ENCODE measurements at places on chromosomes 4 and X.

GRCh38 chrX:76920607-76921006 lies 493.1 kb downstream of the MAGEE1 start:
- no peak for DNase-seq

GRCh38 chr4:187444061-187444460 lies 551.5 kb upstream of the ZFP42 start:
- no peak for DNase-seq

- no peak for DNase-seq
These were observed 23.0 kb downstream of the GABRA3 start for GRCh38 chrX:152428120-152428519.

DNA sequence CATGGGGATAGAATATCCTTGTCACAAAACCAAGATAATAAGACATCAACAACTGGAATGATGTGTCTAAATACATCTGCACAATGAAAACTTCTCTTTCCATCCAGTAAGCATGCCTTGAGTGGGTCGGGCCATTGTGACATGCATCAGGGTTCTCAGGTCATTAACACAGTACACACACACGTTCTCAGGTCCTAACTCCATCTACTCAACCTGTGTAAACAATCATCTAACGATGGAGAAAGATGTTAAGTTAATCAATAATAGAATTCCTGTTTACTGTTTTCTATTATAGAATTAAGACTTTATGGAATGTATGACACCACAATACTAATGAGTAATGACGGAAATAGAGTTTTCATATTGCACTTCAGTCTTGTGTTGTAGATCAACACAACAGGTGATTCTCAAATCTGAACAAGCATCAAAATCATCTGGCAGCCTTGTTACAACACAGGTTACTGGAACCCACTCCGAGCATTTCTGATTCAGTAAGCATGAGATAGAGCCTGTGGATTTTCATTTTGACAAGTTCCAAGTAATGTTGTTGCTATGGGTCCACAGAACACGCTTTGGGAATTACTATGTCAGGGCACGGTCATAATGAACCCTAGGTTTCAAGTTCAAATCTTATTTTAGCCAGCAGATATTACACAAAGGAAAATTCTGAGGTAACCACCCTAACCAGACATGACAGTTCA lies 315.8 kb upstream of the TEX13C start:
- DNase-seq, result no peak

GRCh38 chrX:22163326-22163725 lies 109.4 kb upstream of the CBLL2 start:
- DNase-seq, result no peak

- DNase-seq, result no peak
These were observed 7.7 kb upstream of the ARHGEF38 start for GRCh38 chr4:105544520-105545286.

DNA sequence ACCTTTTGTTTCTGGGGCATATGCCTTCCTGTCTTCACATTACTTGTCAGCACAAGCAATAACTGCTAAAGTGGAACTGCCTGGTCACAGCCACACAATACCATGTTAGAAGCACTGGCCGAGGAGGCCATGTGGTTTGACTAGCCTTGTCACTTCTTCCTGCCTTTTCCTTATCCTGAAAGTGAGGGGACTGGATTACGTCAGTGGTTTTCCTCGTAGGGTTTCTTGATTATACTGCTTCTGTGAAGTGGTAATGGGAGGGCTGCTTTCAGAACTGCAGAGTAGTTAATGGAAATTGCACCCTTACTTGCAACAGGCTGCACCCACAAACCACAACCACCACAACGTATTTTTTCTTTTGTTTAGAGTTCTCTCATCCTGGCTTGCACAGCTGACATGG lies 26.6 kb downstream of the ZRSR2 start:
- DNase-seq, result peak; percentile 9

- DNase-seq, result no peak
These were observed 1217.0 kb downstream of the RAPGEF2 start for GRCh38 chr4:160319868-160320260.

- DNase-seq, result no peak
These were observed 168.9 kb downstream of the CBR4 start for GRCh38 chr4:168841000-168841671.

- DNase-seq, result no peak
These were observed 84.8 kb downstream of the MSN start for GRCh38 chrX:65752294-65752693.

DNA sequence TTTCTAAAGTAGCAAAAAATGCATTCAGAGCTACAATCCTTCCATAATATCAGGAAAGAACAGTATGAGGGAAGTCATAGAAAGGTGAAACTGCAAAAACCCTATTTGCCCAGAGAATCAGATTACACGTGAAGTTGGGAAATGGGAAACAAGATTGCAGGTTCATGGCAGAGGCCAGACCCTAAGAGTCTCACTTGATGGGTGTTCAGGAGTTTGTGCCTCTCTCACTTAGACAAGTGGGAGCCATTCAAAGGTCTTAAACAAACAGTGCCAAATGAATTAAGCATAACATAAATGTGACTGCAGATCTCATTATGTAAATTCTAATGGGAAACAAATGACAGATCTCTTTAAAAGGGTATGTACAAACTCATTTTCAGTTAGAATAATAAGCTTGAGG lies 91.6 kb downstream of the ARAP2 start:
- no peak for DNase-seq

DNA sequence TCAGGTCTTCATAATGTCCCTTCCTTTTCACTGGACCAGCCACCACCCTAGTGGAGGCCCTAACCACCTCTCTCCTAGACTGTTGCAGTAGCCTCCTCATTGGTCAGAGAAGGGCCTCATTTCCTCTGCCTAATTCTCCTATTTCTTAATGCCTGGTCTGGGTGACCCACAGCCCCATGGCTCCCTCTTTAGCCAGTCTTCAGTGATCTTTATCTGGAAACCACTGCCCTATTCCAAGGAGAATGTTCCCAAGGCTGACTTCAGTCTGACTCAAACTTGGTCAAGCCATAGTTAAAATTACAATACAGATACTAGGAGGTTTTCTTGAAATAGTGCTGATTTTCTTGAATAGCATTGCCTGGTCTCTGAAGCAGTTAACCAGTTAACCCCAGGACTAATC lies 53.6 kb upstream of the PRPS1 start:
- no peak for DNase-seq

- DNase-seq, result no peak
These were observed 3.4 kb downstream of the NDP start for GRCh38 chrX:43969504-43970501.

DNA sequence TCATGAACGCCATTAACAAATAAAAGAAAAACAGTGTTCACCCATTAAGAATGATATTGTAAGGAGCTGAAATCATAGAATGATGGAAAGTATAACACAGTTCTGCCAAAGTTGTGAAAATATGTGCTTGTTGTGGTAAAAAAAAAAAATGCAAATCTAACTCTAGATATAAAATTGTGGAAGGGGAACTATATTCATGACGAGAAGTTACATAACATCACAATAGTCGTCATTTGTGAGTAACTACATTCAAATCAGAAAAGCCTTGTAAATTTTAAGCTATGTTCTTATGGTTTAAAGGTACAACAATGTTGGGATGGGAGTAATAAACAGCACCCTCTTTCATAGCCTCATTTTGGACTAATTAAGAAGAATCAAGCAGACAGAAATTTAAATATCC lies 57.6 kb upstream of the PRDM8 start:
- DNase-seq, result no peak

DNA sequence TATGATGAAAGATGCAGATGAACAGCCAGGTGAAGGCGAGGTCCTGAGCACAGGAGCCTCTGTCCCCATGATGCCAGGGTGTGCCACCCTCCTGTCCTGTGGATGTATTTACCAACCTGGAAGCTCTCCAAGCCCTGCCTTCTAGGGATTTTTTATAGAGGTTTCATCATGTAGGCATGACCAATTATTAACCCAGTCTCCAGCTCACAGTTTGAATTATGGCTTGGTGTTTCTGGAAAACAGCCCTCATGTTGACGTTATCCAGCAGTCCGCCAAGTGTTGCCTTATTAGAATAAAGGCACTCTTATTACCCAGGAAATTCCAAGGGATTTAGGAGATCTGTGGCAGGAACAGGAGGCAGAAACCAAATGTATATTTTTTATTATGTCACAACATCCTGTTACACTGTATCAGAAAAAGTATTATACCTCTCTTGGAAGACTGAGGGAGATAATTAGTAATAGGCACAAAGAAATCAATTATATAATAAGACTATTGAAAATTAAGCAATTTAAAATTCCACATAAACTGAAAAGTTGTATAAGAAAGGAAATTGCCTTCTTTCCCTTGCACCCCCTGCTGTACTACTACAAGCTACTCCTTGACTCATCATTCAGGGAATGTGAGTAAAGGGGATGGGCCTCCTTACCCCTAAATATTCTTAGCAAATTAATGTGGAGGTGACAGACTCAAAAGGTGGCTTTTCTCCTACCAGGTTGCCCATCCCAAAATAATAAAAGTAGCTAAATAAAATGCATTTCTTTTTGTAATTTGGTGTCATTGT lies 129.6 kb downstream of the ZNF330 start:
- DNase-seq, result no peak

GRCh38 chr4:189081826-189082225 lies 858.8 kb upstream of the FRG1 start:
- DNase-seq, result no peak

DNA sequence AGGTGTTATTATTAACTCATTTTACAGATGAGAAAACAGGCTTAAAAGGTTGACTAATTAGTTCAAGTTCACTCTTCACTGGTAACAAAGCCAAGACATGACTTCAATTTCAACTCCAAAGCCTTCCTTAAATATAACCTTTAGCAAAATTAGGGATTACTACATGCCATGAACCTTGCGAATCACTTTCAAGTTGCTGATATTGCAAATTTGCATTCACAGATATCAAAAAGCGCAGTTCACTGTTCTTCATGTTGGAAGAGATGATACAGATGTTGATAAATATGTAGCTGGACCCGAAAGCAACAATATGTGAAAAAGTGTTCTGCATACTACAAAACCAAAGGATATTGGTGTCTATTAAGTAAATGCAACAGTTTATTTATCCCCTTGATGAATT lies 210.8 kb upstream of the GYPA start:
- no peak for DNase-seq

GRCh38 chr4:149158817-149159216 lies 656.8 kb downstream of the IQCM start:
- no peak for DNase-seq

- DNase-seq, result no peak
These were observed 108.6 kb downstream of the TNIP2 start for GRCh38 chr4:2647403-2648158.

DNA sequence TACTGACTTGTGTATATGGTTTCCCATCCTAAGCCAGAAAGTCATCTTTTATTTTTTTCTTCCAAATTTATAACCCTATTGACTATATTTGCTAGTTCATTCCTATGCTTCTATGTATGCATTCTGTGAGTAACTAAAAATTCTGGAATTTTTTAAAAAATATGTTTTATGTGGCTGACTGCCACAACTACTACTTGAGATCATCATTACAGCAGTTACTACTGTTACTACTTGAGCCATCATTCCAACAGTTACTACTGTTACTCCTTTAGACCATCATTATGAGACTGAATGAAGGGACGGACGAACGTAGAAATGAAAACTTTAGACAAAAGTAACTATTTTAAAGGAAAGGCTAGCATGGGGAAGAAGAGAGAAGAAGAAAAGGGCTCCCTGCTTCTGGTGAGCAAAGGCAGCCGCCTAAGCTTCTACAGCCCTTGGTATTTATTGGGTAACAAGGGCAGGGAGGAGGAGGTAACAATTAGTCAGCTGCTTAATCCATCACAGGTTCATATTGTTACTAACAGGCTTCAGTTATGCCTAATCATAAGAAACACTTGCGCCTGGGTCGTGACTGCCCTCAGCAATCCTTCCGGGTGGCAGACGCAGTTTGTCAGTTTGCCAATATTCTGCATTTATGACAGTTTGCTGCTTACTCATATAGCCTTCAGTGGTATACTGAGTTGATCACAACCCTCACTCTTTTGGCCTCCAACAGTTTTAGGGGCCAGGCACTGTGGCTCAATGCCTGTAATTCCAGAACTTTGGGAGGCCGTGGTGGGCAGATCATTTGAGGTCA lies 80.4 kb downstream of the PDLIM5 start:
- no peak for DNase-seq

- no peak for DNase-seq
These were observed at the start of gene PABPC4L for GRCh38 chr4:134201216-134202161. Gene PABPC4L (minus strand): TSS chr4:134201789. CDS start chr4:134201019, 770 bp downstream.

GRCh38 chr4:19514276-19515070 lies 737.2 kb upstream of the SLIT2 start:
- DNase-seq, result no peak

DNA sequence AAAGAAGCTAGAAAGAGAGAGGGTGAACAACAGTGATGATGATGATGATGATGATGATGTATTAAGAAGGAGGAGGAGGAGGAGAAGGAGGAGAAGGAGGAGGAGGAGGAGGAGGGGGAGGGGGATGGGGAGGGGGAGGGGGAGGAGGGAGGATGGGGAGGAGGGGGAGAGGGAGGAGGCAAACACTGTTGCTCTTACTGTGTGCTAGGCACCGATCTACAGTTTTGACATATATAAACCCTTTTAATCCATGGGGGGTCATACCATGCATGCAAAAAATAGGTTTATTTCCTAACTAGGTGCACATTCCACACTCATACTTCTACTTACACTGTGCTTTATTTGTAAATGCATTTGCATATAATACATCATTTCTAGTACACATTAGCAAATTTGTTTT lies 482.8 kb upstream of the FAM241A start:
- DNase-seq, result no peak

DNA sequence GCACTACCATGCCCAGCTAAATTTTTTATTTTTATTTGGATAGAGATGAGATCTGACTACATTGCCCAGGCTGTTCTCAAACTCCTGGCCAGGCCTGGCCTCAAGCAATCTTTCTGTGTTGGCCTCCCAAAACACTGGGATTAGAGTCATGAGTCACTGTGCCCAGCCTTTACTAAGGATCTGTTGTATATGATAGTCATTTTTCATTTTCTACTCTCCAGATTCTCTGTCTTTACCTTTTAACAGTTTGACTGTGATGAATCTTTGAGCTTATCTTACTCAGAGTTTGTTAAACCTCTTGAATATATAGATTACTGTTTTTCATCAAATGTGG lies 161.8 kb downstream of the FNIP2 start:
- DNase-seq, result no peak

DNA sequence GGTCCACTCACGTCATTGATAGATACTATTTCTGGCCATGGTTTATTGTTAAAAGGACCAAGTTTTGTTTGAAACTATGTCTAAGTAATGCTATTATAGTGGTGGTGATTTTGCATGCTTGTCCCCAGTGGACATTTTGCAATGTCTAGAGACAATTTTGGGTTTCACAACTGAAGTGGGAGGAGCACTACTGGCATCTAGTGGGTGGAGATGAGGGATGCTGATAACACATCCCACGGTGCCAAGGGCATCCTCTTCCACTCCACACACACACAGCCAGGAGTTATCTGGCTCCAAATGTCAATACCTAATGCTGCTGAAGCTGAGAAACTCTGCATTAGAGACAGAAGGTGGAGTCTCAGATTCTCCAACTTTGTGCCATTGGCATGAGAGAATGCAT lies 131.2 kb downstream of the FRMPD4 start:
- no peak for DNase-seq

- no peak for DNase-seq
These were observed 21.2 kb upstream of the TBC1D9 start for GRCh38 chr4:140777386-140777785.

Data from activated CD4-positive, alpha-beta T cell treated with anti-CD3 and anti-CD28 coated beads, Interleukin-2, amount 50 U/mL, for 4 hours (primary cell).